ENCODE measurements at places on chromosomes 3 and 15.

GRCh38 chr3:129613367-129613740 is 6.9 kb upstream of the PLXND1 start:
- no peak for DNase-seq

DNA sequence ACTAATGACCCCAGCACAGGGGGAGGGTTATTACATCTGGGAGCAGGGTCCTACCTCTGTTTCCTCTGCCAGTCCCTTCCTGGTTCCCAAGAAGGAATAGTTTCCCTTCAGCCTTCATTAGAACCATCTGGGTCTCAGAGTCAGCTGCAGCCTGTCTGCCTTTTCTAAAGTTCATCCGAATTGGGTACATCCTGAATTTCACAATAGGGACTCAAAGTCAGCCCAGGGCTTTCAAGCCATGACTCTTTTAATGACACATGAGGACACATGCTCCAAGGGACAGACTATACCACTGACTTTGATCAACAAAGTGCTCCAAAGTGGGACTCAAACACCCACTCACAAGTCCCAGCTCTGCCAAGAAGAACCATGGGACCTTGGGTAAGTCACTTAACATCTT is 12.7 kb upstream of the CRABP1 start:
- DNase-seq: no peak

GRCh38 chr3:63387568-63387967 is 109.5 kb downstream of the SYNPR start:
- no peak for DNase-seq

- DNase-seq: no peak
Measured at GRCh38 chr3:19199131-19199530, 50.8 kb downstream of the KCNH8 start.

GRCh38 chr3:100634493-100635272 is 25.3 kb downstream of the ADGRG7 start:
- no peak for DNase-seq

GRCh38 chr3:154123906-154124305 is 2.7 kb downstream of the ARHGEF26 start:
- no peak for DNase-seq

- no peak for DNase-seq
Measured at GRCh38 chr3:177823701-177824189, 626.5 kb upstream of the TBL1XR1 start.

DNA sequence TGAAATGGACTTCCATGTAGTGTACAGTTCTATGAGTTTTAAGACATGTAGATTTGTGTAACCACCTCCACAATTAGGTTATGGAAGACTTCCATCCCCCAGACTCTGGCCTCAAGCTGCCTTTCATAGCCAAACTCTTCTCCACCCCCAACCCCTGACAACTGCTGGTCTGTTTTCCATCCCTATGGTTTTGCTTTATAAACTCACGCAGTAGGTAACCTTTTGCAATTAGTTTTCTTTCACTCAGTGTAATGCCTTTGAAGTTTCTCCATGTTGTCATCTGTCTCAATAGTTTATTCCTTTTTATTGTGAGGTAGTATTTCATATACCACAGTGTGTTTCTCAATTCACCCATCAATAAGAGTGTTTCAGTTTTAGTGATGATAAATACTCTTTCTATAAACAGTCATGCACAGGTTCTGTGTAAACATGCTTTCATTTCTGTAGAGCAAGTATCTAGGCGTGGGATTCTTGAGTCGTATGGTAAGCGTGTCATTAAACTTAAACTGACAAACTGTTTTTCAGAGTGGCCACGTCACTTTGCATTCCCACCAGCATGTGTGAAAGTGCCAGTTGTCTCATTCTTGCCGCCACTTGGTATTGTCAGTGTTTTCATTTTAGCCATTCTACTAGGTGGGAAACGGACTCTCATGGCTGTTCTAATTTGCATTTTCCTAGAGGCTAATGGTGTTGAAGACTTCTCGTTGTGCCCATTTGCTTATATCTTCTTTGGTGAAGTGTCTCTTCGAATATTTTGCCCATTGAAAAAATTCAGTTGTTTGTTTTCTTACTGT is 47.3 kb upstream of the ALDH1A3 start:
- DNase-seq: no peak

- no peak for DNase-seq
Measured at GRCh38 chr15:84725001-84725491, 9.1 kb upstream of the SEC11A start.

DNA sequence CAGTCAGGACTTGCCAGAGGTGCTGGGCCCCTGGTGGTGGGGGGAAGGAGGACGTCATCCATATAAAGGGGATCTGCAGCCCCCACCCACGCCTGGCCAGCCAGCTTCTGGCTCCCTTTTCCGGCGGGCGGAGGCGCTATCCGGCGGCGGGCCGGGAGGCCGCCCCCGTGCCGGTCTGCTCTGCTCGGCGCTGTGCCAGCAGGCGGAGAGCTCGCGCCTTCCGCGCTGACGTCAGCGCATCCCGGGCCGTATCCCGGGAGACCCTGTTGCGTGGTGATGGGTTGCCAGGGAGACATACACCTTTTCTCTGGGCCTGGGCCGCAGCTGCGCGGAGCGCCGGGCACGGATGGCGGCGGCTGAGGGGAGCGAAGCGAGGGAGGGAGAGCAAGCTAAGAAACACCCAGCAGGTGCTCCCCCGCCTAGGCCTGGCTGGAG is 1.1 kb downstream of the FAM131A start:
- DNase-seq: no peak

DNA sequence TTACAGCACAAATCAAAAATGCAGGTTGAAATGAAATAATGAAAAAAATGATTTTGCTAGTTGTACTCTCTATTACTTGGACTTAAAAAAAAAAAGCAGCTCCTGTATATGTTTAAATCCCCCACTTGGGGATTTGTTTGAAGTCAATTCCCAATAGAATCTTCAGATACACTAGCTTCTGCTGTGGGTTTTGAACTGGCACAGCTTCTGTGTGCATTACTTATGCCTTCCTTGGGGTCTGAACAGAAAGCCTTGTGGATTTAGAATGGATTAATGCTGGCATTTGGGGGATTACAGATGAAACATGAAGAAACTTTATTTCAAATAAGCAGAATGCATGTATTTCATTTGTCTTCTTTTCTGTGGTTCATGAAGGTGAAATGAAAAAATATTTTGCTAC is 513.2 kb upstream of the TBL1XR1 start:
- no peak for DNase-seq

GRCh38 chr3:94360987-94361386 is 298.1 kb downstream of the NSUN3 start:
- DNase-seq: no peak

DNA sequence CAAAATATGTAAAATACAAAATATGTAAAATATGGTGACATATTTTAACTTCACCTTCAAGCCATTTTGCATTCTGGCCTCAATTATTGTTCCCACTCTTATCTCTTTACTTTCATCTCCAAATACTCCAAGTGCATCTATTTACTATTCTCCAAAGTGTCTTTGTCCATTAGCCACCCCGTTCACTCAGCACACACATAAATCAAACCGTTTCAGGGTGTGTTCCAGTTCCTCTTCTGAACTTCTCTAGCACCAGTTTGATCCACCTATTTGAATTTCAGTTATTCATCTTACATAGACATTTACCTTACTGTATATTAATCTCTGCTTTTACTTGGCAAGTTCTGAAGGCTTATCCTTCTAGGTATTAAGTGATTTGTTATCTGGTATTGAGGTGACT is 45.1 kb downstream of the SGO1 start:
- no peak for DNase-seq

GRCh38 chr15:75177360-75178071 is 24.2 kb upstream of the C15orf39 start:
- no peak for DNase-seq

DNA sequence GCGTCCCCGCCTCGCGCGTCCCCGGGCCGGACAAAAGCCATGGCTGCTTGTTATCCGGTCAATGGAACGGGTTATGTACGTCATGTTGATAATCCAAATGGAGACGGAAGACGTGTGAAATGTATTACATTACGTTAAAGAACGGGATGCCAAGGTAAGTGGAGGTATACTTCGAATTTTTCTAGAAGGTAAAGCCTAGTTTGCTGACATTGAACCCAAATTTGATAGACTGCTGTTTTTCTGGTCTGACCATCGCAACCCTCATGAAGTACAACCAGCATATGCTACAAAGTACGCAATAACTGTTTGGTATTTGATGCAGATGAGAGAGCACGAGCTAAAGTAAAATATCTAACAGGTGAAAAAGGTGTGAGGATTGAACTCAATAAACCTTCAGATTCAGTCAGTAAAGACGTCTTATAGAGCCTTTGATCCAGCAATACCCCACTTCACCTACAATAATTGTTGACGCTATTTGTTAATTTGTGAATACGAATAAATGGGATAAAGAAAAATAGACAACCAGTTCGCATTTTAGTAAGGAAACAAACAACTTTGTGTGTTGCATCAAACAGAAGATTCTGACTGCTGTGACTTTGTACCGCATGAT is 19.8 kb downstream of the WDR73 start:
- no peak for DNase-seq

DNA sequence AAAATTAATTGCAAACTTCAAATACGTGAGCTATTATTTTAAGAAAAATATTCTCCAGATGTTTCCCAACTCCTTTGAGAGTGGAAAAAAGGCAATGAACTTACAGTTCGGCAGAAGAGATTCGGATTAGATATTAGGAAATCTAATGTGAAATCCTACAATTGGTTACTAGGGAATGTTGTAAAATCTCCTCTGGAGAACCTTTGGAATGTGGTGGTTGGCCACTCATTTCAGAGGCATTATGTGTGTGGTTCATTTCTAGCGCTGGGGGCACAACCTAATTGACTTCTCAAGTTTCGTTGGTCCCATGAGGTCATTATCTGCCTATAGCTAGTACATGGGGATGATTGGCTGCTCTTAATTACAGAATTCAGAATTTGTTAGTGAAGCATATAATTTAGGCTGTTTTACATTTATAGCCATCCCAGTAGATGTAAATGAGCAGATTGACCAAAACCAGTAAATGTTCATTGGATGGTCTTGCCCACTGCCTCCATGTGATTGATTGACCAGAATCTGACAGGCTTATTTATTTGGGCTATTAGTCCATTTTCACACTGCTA is 34.6 kb upstream of the CMSS1 start:
- DNase-seq: no peak

- DNase-seq: no peak
Measured at GRCh38 chr3:115428841-115429240, 194.5 kb upstream of the GAP43 start.

DNA sequence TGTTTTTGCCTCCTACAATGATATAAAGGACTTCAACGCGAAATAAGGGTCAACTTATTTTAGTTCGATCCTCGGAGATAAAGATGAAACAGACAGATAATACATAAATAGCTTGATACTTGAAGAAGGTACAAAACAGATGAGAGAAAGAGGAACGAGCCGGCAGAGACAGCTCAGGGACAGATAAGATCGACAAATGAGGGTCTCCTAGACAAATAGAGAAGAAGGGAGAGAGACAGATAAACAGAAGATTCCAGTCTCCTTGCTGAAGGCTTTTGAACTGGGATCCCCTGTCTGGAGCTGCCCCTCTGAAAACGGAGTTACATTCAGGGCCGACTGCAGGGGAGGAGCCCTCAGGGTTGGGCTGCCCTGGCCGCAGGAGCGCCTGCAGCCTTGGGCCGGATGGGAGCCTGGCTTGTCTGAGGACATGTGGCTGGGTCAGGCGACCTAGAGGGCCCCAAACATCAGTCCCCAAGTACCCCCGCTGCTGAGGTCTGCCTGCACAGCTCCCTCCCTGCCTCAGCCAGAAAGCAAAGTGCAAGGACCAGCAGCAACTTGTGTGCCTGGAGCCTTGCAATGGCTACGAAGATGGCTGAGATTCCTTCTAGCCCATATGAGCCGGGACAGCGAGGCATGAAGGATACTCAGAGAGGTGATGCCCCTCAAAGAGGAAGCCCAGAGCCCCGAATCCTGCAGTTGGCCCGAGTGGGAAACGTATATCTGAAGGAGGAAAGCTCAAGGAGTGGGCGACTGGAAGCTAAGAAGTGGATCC is 926 bp upstream of the SKOR1 start:
- DNase-seq: no peak

DNA sequence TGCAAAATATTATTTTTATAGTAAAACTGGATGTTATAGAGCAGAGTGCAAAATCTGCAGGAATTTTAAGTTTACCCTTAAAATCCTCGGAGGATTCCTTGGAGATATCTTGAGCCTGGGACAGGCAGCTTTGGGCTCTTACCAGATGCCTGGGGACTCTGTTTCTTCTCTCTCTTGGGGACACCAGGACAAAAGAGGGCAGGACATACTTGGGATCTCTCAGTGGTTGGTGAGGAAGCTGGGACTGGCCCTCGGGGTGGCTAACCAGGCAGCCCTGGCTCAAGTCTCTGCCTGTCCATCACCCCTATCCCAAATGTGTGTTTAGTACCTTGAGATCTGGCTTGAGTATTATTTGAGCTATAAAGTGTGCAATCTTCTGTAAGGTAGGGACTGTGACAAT is 38.6 kb downstream of the TKT start:
- no peak for DNase-seq

- DNase-seq: no peak
Measured at GRCh38 chr3:150729682-150730360, 26.1 kb upstream of the ERICH6 start.

DNA sequence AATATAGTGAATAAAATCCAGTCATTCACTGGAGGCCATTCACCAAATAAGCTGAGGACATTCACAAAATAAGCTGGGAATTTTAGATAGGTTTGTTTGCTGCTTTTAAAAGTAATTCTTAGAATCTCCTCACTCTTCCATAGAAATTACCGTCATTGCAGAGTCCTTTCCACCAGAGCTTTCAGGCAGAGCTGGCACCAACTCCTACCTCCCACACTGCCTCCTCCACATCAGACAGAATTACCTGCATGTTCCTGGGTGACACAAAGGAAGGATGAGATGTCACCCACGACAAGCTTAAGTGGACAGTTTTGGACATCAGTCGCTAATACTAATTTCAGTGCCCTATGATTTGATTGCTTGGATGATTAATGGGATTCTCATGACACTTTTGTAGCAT is 1113.2 kb downstream of the IGSF11 start:
- no peak for DNase-seq

DNA sequence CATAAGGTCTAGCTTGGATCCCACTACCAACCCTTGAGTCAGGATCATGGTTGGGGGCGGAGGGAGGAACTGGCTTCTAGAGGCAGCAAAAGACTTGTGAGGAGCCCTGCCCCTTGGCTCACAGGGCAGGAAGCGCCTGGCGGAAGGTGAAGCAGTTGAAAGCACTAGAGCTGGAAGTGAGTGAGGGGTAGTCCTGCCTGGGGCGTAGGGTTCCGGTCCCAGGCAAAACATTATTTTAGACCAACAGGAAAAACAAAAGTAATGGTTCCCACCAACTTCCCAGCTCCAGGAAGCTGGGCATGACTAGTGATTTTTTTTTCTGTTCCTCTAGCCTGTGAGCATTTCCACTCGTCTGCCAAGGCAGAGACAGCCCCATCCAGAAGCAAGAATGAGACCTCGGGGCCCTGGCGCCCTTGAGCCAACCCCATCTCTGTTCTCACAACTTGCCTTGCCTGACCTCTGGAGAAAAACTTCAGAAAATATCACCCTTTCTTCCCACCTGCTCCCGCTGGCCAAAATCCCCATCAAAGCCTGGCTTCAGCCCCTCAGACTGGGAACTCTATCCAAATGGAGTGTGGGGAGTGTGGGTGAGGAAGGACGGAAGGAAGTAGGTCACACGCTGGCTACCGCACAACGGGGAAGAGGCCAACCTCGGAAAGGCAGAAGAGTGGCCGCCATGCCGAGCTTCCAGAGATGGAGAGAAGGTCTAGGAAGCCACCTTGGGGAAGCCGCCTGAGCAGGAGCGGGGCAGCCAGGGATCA is 57.5 kb downstream of the RBPMS2 start:
- DNase-seq: no peak
